ENCODE measurements at places on chromosomes 11 and 22.

DNA sequence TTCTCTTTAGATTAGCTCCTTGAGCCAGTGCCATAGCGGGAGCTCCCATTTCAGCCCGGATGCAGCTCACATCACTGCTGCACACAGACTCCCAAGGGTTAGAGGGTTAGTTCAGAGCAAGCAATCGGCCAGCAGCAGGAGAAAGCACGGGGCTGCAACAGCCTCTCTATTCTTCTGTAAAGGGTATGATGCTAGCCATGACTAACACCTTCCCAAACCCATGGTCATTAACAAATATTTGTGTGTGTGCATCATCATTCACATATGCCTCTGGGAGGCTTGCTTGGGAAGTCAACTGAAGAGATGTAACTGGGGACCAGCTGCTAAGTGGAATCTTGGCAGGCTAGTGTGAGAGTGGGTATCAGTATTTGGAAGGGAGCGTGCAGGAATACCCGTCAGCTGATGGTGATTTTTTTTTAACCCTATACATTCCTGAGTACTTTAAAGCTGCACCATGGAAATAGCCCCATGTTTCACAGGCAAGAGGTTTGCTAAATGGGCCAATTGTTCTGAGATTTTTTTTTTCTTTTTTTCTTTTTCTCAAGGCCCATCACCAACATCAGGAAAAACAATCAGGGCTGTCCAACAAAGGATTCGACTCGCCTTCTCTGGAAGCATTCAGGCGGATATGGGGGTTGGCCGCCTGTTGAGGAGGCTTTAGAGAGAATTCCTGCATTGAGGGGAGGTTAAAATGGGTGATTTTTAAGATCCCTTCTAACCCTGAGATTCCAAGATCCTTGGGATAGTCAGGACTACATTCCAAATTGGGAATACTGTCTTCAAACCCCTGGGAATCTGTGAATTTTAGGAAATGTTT is 33.2 kb upstream of the CCDC89 start:
- no peak for DNase-seq

- DNase-seq, result no peak
Measured at GRCh38 chr11:44147751-44148150, 52.3 kb downstream of the EXT2 start.

DNA sequence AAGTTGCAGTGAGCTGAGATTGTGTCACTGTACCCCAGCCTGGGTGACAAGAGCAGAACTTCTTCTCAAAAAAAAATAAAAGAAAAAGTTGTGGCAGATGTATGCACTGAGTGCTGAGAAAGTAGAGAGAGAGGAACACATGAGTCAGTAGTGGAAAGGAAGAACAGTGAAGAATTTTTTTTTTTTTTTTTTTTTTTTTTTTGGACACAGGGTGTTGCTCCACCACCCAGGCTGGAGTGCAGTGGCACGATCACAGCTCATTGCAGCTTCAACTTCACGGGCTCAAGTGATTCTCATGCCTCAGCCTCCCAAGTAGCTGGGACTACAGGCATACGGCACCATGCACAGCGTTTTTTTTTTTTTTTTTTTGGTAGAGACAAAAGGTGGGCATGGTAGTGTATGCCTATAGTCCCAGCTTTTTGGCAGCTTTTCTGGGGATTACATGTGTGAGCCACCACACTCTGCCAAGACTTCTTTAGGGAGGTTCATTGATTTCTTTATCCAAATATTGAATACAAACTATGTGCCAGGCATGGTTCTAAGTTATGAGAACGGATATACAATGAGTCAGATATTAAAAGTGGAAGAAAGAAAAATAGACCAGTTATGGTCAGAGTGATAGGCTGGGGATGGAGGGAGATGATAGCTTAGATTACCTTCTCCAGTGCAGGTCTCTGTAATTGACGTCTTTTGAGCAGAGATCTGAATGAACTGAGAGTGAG is 62.0 kb downstream of the YAP1 start:
- no peak for DNase-seq

DNA sequence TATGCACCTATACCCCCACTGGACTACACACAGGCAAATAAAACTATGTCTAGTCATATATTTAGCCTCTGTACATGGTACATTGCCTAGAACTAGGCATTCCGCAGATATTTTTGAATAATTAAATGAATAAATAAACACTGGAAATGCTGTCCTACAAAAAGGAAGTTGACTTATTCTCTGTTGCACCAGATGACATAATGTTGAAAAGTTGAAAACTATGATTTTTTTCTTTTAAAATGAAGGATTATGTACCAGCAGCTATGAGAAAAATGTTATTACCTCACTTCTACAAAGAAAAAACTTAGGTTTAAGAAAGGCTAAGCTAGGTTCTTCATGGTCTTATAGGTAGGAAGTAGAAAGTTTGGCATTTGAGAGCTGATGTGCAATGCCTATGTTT is 856.6 kb downstream of the METTL15 start:
- DNase-seq, result no peak

GRCh38 chr11:116250155-116250554 is 522.6 kb downstream of the BUD13 start:
- no peak for DNase-seq

- no peak for DNase-seq
Measured at GRCh38 chr11:59918987-59919589, 19.1 kb upstream of the OOSP1 start.

DNA sequence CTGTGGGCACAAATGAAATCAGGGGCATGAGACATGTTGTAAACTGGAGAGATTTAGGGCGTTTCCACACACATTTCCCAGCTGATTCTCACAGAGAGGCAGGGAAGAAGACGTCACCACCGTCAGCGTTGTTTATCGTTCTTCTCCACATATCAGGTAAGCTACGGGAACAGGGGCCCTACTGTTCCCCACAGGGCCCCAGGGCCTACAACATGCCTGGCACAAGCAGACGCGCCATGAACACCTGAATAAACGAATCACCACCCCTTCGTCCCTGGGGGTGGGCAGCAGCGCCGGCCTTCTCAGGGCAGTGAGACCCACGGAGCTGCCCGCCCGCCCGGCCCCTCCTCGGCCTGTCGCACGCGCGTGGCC is 342 bp downstream of the EFCAB6 start:
- no peak for DNase-seq

GRCh38 chr11:72696866-72697700 is 22.9 kb upstream of the PDE2A start:
- DNase-seq, result no peak

DNA sequence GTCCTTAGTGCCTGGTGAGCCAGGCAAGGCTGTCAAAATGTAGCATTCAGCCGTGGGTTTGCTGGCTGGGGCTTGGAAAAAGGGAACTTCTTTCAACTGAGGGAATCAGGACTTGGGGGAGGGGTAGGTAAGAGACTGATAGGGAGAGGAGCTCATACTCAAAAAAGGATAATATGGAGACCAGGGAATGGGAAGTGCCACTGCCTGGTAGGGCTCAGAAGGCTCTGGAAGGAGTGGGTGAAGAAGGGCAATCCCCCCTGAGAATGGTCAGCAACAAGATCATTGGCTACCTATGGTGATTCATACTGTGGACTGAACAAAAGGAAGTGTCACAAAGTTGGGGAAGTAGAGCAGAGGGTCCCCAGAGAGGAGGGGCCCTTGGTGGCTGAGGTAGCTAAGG is 1.9 kb downstream of the CNGA4 start:
- no peak for DNase-seq

DNA sequence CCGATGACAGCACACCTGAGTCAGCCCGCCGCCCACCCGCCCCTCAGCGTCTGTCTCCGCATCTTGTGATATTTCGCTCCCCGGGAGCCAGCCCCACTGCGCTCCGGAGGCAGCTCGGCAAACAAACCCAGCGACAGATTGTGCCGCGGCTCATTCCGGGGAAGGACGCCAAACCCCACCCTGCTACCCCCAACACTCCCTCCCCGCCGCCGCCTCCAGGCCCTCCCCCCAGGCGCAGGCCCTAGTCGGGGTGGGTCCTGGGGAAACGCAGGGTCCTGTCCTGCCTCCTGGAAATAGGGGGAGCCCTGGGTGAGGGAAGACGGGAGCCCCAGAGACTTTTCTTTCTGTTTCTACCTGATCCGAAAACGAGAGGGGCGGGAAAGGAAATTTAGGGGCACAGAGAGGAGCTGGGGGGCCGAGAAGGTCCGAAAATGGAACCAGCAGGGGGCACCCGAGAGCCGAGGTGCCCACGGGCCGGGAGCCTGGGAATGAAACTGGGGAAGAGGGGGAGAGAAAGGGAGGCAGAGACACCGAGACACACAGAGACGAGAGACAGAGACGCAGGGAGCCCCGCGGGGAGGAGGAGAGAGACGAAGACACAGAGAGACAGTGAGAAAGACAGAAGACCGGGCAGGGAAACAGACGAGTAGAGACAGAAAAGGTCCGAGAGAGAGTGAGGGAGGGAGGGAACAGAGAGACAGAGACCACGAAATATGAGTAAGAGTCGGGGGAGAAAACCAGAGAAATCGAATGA is 1.7 kb upstream of the RTN4RL2 start:
- no peak for DNase-seq

DNA sequence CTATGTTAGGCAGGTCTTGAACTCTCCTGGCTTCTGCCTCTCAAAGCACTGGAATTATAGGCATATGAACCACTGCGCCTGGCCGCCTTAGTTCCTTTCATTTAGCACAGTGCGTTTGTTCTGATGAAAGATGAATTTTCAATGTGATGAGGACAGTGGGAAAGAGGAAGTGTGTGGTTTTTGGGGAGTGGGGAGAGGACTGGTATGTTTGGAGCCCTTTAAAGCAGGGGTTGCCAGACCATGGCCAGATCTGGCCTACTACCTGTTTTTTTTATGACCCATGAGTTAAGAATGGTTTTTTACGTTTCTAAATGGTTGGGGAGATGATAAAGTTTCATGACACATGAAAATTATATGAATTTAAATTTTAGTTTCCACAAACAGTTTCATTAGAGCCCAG is 12.5 kb downstream of the ATXN10 start:
- no peak for DNase-seq

DNA sequence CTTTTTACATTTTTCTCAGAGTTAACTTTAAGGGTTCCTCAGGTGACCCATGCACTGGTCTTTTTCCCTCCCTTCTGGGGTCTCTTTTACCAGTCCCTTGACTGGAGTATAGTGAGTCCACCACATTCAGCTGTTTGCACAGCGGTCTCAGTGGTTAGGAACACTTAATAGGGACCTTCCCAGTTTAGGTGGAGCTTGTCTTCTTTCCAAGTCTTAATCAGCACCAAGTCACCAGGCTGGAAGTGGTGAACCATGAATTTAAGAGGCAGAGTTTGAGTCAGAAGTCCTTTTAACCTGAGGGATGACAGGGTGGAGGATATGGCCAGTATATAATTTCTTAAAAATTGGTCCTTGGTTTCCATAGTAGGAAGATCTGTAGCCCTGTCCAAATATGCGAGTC is 349.7 kb upstream of the MPPED2 start:
- no peak for DNase-seq

DNA sequence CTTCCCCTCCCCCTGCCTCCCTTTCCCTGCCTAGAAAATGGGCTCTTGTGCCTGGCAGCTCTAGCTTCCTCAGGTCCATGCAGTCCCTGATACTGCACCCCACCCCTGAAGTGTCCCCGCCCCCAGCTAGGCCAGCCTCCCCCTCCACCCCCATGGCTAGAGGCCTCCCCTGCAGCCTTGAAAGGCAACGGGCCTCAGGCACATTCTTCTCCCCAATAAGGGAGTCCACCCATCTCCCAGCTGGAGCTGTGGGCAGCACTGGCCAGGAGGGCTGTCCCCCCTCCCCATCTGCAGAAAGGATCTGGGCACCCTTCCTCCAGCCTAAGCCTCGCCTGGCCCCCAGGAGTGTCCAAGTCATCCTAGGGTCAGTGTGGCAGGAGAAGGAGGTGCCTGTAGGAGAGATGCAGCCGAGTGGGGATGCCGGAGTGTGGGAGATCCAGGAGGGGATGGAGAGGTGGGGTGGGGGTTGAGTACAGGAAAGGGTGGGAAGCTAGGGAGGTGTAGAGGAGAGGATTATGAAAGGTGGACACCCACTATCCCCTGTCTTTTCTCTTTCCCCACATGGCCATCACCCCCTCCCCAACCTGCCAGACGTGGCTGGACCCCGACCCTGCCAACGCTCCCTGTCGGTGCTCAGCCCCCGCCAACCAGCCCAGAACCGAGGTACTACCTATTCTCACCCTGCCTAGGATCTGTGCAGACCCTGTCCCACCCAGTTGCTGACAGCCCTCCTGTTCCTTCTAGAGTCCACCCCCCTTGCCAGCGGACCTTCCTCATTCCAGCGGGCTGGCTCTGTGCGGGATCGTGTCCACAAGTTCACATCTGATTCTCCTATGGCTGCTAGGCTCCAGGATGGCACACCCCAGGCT is 9.3 kb downstream of the SMTN start:
- peak; percentile 19 for DNase-seq

DNA sequence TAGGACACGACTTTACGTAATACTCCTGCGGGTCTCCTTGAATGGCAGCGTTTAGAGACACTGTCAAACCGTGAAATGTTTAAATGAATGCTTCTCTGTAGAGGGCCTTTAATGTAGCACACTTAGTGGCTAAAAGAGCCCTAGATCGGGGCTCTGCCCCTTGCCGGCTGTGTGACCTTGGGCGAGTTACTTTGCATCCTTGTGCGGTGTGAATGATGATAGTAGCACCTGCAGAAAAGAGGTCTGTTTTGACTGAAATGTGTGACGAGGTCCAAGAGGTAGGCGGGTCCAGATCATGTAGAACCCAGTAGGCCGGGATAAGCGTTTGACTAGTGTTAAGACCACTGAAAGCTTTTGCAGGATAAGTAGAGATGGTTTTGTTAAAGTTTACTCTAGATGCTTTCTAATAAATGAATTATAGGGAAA is 866 bp downstream of the MED17 start:
- no peak for DNase-seq

GRCh38 chr11:66625752-66626149 is 9.3 kb downstream of the RBM14 start:
- no peak for DNase-seq

DNA sequence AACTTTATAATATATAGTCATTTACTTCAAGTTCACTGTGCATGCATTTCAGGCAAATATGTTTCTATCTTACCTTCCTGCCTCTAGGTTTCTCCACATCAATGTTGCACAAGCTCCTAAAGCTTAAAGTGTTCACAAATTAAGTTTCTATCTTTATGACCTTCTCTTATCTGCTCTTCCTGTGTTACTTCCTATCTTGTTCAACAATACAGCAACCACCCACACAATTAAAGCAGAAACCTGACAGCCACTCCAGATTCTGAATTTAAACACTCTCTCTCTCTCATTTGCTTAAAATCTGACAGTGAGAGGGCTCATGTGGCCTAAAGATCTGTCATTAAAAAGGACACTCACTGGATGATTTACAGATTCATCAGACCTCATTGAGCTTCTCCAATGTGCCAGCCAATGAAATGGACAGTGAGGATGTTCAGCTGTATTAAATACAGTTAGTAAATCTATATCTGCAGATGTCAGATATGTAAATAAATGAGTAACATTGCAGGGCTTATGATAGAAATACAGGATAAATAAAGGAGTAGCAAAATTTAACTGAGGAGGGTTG is 10.9 kb downstream of the PDGFD start:
- no peak for DNase-seq

GRCh38 chr11:7977232-7977917 is 9.8 kb upstream of the EIF3F start:
- no peak for DNase-seq

GRCh38 chr11:94533206-94533605 is 10.5 kb upstream of the FUT4 start:
- no peak for DNase-seq
